NCI-H748 treated with DMSO at 0.1 percent for 48 hours (cell line): ENCODE measurements at places on chromosomes 7 and 10.

DNA sequence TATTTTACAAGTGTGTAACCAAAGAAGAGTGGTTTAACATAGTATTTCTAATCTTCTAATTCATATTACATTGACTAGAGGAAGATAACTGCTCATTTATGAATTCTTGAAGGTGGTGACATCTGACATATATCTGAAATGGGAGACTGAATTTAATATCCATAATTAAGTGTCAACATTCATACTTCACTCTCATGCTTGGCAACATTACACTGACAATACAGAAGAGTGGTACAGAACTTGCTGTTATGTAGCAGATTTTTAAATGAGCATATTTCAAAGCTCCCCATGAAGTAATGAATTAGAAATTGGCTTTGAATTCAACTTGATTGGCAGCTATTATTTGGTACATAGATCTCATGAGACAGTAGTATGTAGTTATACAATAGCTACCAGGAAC, 125.8 kb upstream of the POT1 start:
- no peak for DNase-seq

- no peak for DNase-seq
Observed at GRCh38 chr7:31003721-31004120, 40.0 kb downstream of the GHRHR start.

- DNase-seq, result no peak
Observed at GRCh38 chr10:15852111-15852557, 8.2 kb downstream of the MINDY3 start.

GRCh38 chr7:28550580-28551186, 138.4 kb downstream of the CREB5 start:
- DNase-seq, result peak; percentile 12

DNA sequence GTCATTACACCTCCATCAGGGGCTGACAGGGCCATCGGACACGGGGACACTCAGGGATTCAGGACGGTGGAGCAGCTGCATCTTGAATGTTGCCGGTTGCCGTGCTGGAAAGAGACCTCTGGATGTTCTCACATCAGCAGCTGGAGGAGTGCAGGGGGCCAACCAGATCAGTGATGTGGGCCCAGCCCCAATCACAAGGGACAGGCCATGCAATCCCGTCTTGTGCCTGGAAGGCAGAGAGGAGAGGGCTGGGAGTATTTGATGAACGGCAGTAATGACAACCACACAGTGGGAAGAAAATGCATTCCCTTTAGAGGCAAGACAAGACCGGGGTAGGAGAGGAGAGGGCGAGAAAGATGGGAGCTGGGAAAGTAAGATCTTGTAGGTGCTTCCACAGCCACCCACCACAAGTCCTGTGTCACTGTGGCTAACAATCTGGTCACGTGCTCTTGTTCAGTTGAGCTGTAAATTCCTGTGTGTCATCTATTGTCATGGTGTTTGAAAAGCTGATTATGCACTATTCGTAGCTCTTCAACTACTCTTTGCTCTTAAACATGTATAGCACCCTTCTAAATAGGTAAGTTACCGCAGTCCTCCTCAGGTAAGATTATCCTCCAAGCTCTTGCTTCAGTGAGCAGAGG, 85.9 kb upstream of the LEP start:
- no peak for DNase-seq

GRCh38 chr7:102306916-102307677, 20.4 kb downstream of the SH2B2 start:
- DNase-seq, result peak; percentile 7

GRCh38 chr7:142812437-142813215, 41.9 kb downstream of the PRSS2 start:
- DNase-seq, result no peak

- DNase-seq, result no peak
Observed at GRCh38 chr7:34727464-34727995, 69.5 kb downstream of the NPSR1 start.
